ENCODE measurements at places on chromosomes 7 and 10.

DNA sequence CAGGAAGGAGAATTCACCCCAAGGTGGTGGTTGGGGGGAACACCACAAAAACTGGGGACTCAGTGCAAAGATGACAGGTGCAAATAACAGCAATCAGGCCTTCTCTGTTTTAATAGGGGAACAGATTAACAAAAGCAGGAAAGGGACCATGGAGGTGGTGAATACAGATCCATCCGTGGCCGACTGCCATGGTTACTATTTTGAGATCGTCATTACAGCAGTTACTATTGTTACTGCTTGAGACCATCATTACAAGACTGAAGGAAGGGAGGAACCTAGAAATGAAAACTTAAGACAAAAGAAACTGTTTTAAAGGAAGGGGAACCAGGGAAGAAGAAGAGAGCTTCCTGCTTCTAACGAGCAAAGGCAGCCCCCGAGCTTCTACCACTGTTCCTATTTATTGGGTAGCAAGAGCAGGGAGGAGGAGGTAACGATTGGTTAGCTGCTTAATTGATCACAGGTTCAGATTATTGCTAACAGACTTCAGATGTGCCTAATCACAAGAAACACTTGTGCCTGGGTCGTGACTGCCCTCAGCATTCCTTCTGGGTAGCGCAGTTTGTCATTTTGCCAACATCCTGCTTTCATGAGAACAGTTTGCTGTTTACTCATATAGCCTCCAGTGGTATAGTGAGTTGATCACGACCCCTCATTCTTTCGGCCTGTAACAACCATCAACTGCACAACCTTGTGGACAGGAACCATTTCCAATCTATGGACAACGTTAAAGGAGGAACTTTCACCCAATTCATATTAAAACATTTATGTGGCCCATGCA is 216.3 kb downstream of the CHCHD3 start:
- no peak for DNase-seq

DNA sequence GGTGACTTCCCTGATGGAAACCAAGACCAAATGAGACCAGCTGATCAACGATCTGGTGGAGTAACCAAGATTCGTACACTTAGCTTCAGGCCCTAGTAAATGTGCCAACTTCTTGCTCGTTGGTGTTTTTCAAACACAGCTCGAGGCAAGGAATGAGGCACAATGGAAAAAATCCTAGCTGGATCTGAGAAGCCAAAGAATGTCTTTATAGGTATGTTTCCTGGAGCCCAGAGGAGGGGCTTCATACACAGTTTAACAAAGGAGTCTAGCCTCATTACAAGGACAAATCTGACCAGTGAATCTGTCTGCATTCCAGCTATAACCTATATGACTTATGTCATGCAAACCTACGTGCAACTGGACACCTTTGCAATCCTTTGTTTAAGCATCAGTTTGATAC is 3.7 kb downstream of the COL17A1 start:
- DNase-seq: no peak

- no peak for DNase-seq
These were observed 278.5 kb upstream of the KLF14 start for GRCh38 chr7:131012477-131013031.

DNA sequence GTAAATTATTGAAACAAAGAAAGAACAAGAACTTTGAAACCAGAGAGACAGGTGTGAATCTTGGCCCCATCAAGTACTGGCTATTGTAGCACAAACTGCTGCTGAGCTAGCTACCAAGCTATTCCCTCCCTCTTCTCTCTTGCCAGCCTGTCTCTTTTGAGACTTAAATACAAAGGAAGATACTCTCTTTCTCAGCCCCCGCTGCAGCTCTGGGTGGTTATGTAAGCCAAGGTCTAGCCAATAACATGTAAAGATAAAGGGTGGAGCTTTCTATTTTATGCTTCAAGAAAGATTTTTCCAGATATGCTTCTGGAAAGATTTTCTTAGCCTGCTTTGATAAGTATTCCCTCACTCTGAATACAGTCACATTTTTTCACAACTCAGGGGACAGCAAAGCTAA is 17.2 kb downstream of the BAZ1B start:
- no peak for DNase-seq

- no peak for DNase-seq
These were observed 351.1 kb upstream of the KLF6 start for GRCh38 chr10:4136121-4136520.

- DNase-seq: peak; percentile 77
These were observed 570 bp upstream of the PRTFDC1 start for GRCh38 chr10:24952707-24953645.

- DNase-seq: no peak
These were observed 110.0 kb downstream of the EGFR start for GRCh38 chr7:55128693-55129394.

DNA sequence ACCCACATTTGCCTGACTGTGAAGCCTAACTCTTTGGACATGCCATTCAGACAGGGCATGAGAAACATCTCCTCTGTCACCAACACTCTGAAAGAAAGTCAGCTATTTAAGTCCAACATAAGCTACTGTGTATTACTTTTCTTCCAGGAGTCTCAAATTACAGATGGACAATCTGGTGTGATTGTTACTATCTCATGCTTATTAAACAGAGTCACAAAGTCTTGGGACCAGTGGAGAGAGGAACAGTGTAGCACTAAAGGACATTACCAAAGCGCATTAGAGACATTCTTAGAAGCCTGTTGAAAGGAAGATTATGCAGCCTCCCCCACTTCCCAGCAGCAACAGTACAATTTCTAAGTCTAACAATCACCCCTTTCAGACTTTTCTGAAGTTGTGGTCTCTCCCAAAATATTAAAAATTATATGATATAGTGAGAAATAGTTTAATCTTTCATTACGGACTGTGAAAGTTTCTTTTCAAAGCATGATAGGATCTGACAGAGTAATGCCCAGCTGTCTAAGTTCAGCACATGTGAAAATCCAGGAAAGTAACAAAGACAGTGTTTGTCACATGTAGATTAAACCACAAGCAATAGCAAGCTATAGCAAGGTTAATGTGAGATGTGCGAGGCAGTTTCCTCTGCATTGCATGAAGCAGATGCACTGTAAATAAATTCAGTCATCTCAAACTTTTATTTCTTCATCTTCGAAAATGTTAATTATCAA is 280.9 kb upstream of the FZD8 start:
- no peak for DNase-seq

GRCh38 chr10:101222683-101223273 is 6.5 kb downstream of the LBX1 start:
- no peak for DNase-seq

DNA sequence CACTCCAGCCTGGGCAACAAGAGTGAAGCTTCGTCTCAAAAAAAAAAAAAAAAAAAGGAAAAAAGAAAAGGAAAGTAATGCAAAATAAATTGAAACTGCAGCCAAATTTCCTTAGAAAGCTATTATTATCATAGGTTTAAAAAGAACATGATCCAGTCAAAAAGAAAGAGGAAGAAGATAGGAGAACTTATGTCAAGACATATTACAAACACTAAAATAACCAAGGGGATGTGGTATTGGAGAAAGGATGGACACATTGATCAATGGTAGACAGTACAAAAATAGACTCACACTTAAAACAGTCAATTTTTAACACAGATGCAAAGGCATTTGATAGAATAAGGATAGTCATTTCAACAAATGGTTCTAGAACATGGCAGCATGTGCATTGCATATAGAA is 27.3 kb upstream of the PFKP start:
- no peak for DNase-seq

GRCh38 chr7:100367251-100367620 is 6.1 kb upstream of the PILRA start:
- no peak for DNase-seq

- no peak for DNase-seq
These were observed 126.9 kb downstream of the CXCL12 start for GRCh38 chr10:44258019-44258418.

- no peak for DNase-seq
These were observed 188.4 kb upstream of the C7orf33 start for GRCh38 chr7:148402159-148402558.

DNA sequence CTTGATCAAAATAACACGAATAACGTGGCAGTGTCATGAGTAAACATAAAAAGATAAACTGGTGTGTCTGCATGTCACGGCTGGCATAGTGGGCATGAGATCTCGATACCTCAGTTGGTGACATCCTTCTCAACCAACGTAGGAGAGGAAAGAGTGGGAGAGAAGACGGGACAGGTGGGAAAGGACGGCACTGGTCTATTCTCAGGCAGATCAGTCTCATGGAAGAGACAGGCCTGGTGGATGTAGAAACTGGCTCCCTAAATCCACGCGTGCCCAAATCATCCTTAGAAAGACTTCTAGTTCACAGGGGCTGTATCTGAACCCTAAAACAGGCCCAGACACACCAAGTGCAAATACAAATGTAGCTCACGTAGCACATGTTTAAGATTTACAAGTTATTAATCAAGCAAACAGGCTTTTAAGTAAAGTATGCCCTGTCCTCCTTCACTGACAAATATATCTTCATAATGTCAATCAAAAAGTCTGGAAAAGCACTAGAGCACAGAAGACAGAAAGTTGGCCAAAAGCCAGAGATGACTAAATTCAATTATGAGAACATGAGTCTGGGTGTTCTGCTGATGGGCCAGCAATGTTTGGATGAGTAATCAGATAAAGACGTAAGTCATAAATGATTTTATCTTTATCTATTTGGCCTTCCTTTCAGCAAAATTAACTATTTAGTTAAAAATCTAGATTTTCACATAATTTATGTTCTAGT is 56.3 kb downstream of the SFMBT2 start:
- DNase-seq: no peak

GRCh38 chr7:114539575-114539974 is 125.0 kb downstream of the FOXP2 start:
- DNase-seq: no peak

DNA sequence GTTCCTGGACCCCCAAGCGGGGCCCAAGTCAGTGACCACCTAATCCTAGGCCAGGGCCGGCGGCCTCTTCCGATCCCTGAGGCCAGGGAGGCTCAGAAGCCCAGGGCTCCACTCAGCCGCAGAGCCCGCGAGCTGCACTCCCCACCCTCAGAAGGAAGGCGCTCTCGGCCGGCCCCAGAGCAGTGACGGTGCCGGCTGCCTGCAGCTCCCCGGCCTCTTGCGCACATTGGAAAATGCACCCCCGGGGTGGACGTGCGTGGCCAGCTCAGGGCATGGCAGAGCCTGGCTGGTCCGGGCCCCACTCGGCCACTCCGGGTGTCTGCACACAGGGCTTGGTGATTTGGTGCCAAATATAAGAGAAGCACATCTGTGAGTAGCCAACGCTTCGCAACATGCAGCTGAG is 269.1 kb downstream of the PTPRN2 start:
- no peak for DNase-seq

GRCh38 chr10:3438606-3439005 is 266.0 kb upstream of the PITRM1 start:
- no peak for DNase-seq

DNA sequence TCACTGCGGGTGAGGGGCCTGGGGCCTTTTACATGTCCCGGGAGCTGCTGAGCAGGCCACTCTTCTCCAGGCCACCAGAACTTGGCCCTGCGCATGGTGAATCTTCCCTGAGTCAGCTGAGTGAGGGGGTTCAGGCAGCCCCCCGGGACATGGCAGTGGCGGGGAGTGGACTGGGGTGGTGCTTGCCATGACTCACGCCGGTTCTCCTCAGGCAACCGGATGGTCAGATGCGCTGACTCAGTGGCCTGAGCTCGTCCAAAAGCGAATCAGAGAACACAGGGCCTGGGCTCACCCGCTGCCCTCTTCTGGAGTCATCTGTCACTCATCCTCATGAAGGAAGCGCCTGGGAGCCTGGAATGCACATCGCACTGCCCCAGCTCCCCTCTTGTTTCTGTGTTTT is 33.5 kb downstream of the HTRA1 start:
- peak; percentile 84 for DNase-seq

DNA sequence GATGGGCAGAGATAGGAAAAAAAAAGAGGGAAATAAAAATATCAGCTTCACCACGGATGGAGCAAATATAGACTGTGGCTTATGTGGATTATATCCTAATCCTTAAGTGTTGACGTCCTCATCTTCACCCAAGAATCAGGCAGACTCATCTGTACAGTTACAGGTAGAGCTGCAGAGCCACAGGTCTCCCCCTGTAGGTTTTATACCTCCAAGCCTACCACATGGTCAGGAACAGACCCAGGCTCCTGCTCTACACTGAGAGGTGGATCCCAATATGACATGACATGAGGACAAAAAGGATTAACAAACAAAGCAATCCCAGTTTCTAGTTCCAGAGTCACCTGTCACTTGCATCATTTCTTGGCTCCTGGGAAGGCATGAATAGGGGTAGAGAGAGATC is 400.8 kb downstream of the SEMA3D start:
- DNase-seq: no peak

GRCh38 chr10:63666836-63667383 is 145.7 kb downstream of the REEP3 start:
- DNase-seq: no peak

- DNase-seq: peak; percentile 73
These were observed 448 bp upstream of the SRPK2 start for GRCh38 chr7:105389088-105389650.

- peak; percentile 33 for DNase-seq
These were observed 74.4 kb downstream of the INPP5A start for GRCh38 chr10:132611986-132612385.

DNA sequence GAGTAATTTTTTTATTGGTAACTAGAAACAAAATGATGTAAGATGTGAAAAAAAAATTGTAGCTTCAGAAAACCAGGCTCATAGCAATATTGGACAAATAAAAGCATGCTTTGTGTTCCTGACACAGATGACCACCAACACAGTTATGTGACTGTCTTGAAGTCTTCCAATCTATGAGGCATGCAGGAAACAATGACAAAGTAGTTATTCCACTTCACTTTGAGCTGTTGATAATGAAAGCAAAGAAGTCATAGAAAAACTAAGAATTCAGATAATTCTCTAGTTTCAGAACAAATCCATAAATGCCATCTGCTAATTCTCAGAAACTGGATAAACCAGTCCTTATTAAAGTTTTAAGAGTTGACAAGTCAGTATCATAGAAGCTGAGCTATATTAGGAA is 378.4 kb upstream of the SEMA3D start:
- no peak for DNase-seq

- DNase-seq: no peak
These were observed 165.7 kb downstream of the SEMA3D start for GRCh38 chr7:85021101-85021704.

DNA sequence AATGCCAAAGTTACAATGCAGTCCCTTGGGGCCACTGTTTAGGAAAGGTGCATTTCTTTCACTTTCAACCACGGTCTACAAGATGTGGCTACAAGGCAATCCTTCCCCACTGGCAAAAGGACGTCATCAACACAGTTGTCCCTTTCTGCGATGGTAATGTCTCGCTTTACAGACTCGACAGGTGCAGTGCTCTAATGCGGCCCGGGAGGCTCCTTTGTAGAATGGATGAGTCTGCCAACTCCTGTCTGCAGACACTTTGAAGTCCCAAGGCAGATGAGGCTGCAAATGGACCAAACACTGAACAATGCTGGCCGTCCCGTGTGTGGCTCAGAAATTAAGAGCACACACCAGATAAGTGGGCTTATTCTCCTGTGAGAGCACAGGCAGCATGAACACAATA is 133.7 kb downstream of the PIP4K2A start:
- no peak for DNase-seq

Data from coronary artery (tissue), 2 donors.